ENCODE measurements at places on chromosomes 4 and X. TPM values are rescaled to one million over a fixed set of nuclear protein-coding genes. Genes with fewer than 3 reads are reported as not detected.
A peak's percentile ranks its signal among the peaks of the same experiment; 100 is the strongest.

The TMEM47 gene
- 9.6 TPM for total RNA-seq

DNA sequence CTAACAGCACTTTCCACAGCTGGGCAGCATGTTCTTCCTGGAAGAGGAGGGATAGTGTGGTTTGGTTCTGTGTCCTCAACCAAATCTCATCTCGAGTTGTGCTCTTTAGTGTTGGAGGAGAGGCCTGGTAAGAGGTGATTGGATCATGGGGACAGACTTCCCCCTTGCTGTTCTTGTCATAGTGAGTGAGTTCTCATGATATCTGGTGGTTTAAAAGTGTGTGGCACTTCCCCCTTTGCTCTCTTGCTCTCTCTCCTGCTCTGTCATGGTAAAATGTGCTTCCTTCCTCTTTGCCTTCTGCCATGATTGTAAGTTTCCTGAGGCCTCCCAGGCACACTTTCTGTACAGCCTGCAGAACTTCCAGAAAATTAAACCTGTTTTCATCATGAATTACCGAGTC, 133.7 kb upstream of the NDP start:
- DNase-seq: no peak

DNA sequence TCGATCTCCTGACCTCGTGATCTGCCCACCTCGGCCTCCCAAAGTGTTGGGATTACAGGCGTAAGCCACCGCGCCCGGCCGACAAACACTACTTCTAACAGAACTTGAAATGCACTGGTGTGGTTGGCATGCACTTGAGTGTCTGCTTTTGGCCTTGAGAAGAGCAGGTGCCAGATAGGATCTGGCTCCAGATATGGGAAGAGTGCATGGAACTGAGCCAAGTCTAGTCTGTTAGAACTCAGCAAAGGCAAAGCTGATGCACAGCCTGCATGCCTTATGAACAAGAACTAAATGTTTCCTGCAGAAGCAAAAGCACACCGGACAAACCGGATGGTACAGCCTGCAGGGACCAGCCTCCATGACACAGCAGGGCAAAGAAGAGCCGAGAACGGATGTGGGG, 35.1 kb upstream of the TBL1X start:
- no peak for DNase-seq

- DNase-seq: peak; percentile 34
Observed at GRCh38 chr4:137359691-137360315, 172.5 kb downstream of the PCDH18 start.

- DNase-seq: no peak
Observed at GRCh38 chr4:70589785-70590184, 2.3 kb upstream of the AMBN start.

GRCh38 chr4:44914223-44914622, 187.9 kb upstream of the GNPDA2 start:
- DNase-seq: no peak

The TLR10 gene
- total RNA-seq: not detected

GRCh38 chr4:141933978-141934377, 297.6 kb downstream of the IL15 start:
- DNase-seq: no peak

The WDR1 gene
- 95.1 TPM for total RNA-seq

DNA sequence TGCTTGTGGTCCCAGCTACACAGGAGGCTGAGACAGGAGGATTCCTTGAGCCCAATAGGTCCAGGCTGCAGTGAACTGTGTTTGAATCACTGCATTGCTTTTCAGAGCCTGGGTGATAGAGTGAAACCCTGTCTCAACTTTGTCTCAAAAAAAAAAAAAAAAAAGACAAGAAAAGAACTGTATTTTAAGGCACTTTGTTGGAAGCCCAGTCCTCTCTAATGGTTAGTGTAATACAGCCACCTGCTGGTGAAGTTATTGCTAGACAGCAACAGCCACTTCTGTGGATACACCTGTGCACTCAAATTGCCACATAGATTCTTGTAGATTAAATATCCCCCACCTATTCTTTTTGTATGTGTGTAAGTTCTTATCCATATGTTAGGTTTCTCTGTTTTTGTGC, 10.1 kb upstream of the FGG start:
- DNase-seq: peak; percentile 78

The TIMP1 gene
- total RNA-seq: 94.5 TPM

The KCTD8 gene
- not detected for total RNA-seq

The CDX4 gene
- total RNA-seq: not detected

The BST1 gene
- total RNA-seq: 3.3 TPM

The GAGE13 gene
- total RNA-seq: not detected

- peak; percentile 5 for DNase-seq
Observed at GRCh38 chr4:106893903-106894302, 142.2 kb downstream of the DKK2 start.

DNA sequence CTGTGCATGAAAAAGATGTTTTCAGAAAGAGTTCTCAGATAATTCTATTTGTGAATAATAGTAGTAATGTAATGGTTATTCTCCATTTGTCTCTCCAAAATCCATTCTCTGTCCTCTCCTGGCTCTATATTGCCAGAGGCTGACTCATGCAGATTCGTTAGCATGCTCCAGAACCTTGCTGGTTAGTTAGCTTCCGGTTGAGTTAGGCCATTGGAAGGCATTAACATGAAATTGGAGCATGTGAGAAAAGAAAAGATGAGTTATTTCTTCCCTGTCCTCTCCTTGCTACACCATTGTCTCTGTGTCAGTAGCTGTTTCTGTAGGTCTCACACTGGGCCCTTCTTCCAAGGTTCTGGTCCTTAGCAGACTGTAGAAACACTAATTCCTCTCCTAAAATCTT, 23.5 kb upstream of the PRDM8 start:
- DNase-seq: no peak

DNA sequence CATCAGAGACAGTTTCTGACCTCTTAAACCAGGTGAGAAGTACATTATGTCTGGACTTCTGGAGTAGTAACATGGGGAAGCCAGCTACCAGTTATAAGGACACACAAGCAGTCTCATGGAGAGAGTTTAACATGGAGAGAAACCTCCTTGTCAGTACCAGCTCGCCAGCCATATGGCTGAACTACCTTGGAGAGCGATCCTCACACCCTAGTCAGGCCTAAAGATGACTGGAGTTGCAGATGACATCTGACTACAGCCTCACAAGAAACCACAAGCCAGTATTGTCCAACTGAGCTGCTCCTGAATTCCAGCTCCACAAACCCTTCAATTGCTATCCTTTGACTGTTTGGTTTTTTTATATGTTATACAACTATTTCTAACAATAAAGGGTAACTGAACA, 49.8 kb downstream of the PDHA2 start:
- DNase-seq: peak; percentile 8

The ADD1 gene
- 216 TPM for total RNA-seq

- DNase-seq: no peak
Observed at GRCh38 chr4:113336556-113336955, 287.1 kb downstream of the ANK2 start.

Data from stomach (tissue), 19 donors.